ENCODE measurements at places on chromosomes 1 and 21.

DNA sequence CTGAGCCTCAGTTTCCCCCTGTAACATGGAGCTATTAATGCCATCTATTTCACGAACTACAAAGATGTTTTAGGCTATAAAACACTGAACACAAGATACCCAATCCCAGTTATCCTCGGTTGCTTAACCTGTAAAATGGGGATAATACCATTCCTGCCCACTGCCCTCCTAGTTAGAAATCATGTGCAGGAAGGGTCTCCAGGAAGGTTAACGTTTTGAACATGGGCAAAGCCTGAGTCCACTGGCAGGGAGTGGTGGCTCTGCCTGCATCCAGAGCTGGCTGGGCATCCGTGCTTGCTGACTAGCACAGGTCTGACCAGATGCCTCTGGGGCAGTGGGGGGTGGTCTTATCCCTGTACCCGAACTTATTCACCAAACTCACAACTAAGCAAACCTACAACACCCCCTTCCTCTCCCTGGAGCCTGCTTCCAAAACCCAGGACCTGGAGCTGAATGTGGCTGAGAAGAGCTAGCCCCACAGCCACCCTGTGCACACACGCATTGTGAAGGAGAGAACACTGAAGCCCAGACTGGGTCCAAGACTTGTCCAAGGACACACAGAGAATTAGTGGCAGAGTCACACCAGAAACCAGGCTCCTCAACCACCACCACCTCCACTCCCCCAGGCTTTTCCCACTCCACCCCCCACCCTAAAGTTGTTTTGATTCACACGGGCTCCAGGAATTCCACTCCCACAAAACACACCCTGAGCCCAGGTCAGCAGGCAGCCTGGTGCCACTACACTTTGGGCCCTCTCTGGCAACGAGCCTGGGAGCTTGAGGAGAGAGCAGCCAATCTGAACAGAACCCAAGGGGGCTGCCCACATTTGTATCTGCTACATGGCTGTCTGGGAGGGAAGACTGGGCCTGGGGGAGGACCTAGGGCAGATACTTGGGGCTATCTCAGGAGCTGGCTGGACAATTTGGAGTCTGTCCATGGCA is 1.6 kb downstream of the E2F2 start:
- DNase-seq: no peak

- DNase-seq: no peak
Observed at GRCh38 chr1:28290851-28291250, 31.5 kb downstream of the SESN2 start.

DNA sequence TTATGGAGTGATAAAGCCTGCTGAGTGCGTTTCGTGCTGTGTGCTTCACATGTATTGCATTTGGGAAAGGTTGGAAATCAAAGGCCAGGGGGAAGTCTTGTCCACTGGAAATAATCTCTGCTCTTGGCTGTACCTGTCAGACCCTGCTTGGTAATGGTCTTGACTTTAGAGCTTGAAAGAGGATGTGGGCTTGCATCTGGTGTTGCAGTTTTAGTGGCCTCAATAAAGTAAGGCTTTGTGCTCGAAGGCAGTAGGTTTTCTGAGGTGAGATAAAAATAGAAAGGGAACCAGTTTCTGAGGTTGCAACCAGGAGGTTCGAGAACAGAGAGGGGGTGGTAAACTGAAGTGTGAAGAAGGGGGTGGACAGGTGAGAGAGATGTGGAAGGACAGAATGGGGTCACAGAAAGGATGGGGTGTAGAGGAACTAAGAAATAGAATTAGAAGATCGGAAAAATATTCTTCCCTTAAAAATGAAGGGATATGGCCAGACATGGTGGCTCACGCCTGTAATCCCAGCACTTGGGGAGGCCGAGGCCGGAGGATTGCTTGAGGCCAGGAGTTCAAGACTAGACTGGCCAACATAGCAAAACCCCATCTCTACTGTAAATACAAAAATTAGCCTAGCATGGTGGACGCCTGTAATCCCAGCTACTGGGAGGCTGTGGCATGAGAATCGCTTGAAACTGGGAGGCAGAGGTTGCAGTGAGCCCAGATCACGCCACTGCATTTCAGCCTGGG is 1.5 kb downstream of the S100PBP start:
- DNase-seq: no peak

DNA sequence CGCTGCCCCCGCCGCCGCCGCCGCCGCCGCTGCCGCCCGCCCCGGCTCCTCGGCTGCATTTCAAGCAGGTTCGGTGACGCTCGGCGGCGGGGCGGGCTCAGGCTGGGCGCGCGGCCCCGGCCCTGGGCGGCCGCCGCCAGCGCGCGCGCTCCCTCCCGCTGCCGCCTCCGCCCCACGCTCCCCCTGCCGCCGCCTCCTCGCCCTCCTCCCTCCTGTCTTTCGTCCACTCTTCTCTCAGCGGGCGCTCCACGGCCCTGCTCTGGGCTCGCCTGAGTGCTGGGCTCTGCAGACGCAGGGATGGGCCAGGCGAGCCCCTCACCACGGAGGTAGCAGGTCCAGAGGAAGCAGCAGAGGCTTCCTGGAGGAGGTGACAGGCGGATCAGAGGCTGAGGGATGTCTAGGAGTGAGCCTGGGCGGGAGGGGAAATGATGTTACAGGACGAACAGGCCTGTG is at the start of gene LRP8:
TSS of gene LRP8 (minus strand) at position 62 of the 453 bp plus-strand sequence. CDS start 158 bp downstream, outside the sequence.
- peak; percentile 79 for DNase-seq

GRCh38 chr1:32702599-32703478 is at the start of gene SYNC:
TSS of gene SYNC (minus strand) at chr1:32702770. CDS start at chr1:32702660, 110 bp downstream.
- no peak for DNase-seq

DNA sequence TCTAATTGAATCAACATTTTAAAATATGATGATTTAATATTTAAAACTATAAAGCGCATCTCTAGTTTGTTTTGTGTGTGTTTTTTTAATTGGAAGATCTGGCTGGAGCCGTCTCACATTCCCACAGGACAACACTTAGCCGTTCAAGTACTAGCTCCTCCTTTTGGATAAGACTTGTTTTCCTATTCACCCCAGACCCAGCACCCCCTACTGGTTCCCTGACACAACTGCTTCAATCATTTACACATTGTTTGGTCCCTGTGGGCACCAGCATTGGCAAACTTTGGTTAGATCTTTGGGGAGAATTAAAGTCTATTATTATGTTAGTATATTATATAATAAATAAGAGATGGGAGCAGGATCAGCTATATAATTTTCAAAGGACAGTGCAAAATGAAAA is 34.5 kb downstream of the TYW3 start:
- DNase-seq: no peak

- no peak for DNase-seq
Observed at GRCh38 chr1:29306471-29307140, 70.3 kb downstream of the PTPRU start.

DNA sequence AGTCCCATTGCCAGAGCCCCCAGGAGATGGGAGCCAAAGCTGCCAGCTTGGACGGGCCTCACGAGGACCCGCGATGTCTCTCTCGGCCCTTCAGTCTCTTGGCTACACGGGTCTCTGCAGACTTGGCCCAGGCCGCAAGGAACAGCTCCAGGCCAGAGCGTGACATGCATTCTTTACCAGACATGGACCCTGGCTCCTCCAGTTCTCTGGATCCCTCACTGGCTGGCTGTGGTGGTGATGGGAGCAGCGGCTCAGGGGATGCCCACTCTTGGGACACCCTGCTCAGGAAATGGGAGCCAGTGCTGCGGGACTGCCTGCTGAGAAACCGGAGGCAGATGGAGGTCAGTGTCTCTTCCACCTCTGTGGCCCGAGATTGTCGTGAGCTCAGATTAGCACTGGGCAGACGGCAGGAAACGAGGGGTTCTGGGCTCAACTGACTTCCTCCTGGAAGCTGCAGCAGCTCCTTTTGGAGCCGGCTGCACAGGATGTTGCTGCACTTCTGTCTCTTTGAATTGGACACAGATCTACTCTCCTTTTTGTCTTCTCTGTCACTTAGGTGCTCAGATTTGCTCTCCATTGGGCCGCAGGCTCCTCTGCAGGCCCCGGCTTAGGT is 68.0 kb downstream of the DISC1 start:
- DNase-seq: no peak

- peak; percentile 22 for DNase-seq
Observed at GRCh38 chr1:84853741-84854721, 39.0 kb downstream of the LPAR3 start.

GRCh38 chr1:113940365-113941244 is 11.5 kb downstream of the HIPK1 start:
- peak; percentile 67 for DNase-seq

DNA sequence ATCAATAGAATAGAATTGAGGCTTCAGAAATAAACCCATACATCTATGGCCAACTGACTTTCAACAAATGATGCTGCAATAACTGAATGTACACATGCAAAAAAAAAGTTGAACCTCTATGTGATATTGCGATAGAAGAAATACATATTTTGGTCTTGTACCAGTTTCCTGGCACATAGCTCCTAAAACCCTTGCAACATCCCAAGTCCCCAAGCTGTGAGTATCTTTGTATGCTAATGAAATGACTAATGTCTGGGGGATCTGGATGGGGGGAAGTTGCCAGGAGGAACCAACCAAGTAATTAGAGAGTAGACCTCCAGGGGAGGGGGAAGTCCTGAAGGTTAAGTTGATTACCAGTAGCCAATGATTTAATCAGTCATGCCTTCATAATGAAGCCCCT is 24.4 kb downstream of the BLZF1 start:
- no peak for DNase-seq

DNA sequence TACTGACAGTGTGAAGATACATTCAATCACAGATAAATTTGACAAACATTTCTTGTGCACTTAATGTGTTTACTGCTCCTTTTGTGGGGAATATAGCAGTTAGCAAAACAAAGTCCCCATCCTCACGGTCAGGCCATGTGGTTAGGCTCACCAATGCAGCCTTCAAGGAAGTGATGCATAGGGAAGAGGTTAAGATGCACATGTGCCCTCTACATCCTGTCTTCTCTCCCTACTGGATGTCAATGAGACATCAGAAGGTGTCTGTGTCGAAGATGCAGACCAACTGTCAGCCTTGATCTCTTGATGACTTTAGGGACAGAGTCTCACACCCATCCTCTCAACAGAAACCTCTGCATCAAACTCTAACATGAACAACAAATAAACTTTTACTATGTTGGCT is 78.7 kb downstream of the FH start:
- DNase-seq: no peak

GRCh38 chr1:204188959-204189639 is 7.2 kb downstream of the KISS1 start:
- no peak for DNase-seq

DNA sequence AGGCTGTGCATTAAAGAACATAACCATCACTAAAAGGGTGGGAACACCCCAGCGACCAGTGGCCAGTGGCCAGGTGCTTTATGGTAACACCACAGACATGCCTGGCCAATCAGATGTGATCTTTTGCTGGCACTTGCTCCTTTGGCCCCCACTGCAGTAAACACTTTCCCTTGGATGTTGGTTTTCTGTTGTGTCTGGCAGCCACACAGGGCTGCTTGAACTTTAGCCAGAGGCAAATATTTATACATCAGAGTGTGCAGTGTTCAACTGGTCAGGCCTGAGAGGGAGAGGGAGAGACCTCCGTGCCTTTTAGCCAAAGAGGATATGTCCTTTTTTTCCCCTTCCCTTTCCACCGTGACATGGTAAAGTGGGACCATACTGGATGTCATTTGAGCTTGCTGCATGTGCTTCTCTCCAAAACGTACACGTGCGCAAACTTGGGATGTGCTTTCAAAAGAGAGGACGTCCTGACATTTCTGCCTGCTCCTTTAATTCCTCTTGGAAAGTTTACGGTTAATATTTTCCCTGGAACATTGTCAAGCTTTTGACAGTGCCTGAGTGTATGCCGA is 101.2 kb downstream of the NFIA start:
- no peak for DNase-seq

- no peak for DNase-seq
Observed at GRCh38 chr21:25133939-25134338, 473.3 kb downstream of the MRPL39 start.

DNA sequence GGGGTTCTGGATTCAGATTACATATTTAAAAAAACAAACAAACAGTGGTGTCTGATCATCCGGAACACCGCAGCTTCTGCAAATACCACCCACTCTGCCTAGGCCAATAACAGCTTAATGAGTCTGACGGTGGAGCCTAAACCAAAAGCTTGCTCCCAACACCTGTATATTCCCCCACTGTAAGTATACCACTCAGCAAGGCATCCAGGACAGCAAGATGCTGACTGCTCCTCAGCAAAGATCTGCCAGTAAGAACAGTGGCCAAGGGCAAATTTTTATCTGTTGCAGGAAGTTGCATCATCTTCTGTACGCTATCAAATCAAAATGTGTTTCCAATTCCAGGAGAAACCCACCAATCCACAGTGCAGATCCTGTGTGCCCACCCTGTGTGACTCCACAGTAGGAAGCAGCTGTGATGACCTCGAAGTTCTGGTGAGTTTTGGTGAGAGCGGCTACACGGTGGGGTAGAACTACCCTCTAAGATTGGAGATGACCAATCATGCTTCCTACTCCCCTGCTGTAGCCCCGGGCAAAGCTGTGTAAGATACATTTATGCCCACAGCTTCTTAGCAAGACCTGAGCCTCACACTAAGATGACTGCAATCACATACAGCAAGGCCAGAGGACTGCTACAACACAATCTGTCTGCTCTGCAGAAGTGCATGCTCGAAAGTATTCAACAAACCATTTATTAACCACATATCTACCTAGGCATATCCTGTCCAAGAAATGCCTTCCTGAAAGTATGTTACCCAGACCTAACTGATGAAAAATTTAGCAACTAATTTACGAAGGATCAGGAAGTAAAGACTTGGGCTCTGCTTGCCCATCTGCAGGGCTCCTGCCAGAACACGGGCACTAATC is 30.5 kb downstream of the SIPA1L2 start:
- no peak for DNase-seq

DNA sequence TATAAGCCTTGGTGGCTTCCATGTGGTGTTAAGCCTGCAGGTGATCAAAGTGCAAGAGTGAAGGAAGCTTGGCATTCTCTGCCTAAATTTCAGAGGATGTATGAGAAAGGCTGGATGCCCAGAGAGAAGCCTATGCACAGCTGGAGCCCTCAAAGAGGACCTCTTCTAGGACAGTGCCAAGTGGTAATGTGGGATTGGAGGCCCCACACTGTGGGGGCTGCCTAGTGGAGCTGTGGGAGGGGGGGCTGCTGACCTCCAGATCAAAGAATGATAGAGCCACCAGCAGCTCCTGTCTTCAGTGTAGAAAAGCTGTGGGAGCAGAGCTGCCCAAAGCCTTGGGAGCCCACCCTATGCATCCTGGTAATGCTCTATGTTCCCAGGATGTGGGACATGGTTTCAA is 1512.7 kb upstream of the TPTE start:
- DNase-seq: no peak

DNA sequence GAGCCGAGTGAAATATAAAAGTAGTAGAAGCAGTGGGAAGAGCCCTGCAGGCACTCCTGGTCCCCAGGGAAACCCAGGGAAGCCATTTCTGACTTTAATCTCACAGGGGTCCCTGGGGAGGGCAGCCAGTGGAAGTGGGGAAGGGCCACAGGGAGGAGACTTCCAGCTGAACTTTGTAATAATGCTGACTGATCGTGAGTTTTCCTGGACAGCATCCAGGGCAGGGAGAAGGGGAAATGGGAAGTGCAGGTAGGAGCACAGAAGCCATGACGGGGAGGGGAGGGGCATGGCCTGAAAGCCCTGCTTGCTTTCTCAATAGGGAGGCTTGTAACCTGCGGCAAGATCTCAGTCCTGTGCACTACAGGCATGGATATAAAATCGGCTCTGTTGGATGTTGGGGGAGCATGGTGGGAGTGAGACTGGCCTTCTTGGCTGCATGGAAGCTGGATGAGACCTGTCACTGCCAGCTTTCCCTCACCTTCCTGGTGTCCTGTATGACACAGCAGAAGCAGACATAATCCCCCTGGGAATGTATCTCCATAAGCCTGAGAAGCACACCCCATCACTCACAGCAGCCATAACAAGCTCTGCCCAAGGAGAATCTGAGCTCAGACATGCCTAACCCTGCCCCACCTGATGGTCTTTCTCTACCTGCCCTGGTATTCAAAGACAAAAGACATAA is 15.1 kb upstream of the MX1 start:
- DNase-seq: no peak

Data from CD8-positive, alpha-beta T cell (primary cell).